SK-N-MC (cell line): ENCODE measurements at places on chromosomes 7 and 10.

- peak; percentile 50 for DNase-seq
These were observed 2.0 kb upstream of the KMT2E start for GRCh38 chr7:105011831-105012502.

GRCh38 chr7:52712938-52713337 lies 322.5 kb upstream of the POM121L12 start:
- no peak for DNase-seq

- no peak for DNase-seq
These were observed 4.8 kb upstream of the GCK start for GRCh38 chr7:44194069-44194468.

- no peak for DNase-seq
These were observed 199.5 kb downstream of the INHBA start for GRCh38 chr7:41503438-41503837.

DNA sequence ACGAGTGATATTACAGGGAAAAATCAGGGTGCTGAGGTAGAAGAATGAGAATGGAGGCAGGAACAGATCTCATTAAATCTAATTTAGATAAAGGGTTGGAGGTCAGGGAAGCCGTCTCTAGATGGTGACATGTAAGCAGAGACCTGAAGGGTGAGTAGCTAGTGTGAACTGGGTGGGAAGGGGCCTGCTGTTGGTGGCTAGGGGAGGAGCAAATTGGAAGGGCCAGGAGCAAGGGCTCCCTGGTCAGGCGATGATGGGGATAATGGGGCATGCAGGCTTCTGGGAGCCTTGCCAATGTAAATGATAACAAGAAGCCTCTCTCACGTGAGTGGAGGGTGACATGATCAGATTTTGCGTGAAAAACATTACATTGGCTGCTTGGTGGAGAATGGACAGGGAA lies 76.3 kb downstream of the WDFY4 start:
- no peak for DNase-seq
